ENCODE measurements at places on chromosomes 2 and 18.

- DNase-seq = no peak
Observed at GRCh38 chr2:186136860-186137259, 349.2 kb upstream of the ZC3H15 start.

DNA sequence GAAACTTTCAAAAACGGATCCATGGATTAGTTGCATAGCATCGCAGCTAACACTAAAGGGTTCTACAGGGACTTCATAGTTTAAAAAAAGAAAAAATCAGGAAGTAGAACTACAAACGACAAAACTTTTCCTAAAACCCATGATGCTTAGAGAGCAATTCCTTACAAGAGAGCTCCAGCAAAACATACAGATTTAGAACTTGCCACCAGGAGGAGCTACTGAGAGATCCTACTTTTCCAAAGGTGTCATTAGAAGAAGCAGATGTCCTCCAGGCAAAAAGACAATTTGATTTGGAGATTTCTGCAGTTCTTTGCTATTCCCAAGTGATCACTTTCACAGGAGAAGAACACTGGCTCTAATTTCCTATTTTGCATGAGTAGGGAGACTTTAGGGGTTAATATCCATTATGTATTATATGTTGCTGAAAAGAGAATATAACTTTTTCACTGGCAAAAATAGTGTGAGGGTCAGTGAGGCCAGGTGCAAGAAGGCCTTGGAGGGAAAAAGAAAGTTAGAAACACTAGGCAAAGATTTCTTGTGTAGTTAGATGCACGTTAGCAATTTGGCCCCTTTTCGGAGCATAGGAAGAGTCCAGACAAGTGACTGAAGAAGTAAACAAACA, 436.2 kb downstream of the SUCLG1 start:
- peak; percentile 30 for DNase-seq

GRCh38 chr2:169877398-169877797, 50.1 kb downstream of the UBR3 start:
- DNase-seq = no peak

GRCh38 chr2:100270381-100271146, 51.7 kb downstream of the LONRF2 start:
- no peak for DNase-seq

GRCh38 chr2:207133820-207134519, 31.8 kb downstream of the KLF7 start:
- DNase-seq = no peak

GRCh38 chr2:172564376-172564775, 8.5 kb downstream of the PDK1 start:
- no peak for DNase-seq

- DNase-seq = no peak
Observed at GRCh38 chr2:199988151-199988550, 32.8 kb downstream of the MAIP1 start.

- no peak for DNase-seq
Observed at GRCh38 chr18:56891116-56891515, 240.0 kb downstream of the WDR7 start.

DNA sequence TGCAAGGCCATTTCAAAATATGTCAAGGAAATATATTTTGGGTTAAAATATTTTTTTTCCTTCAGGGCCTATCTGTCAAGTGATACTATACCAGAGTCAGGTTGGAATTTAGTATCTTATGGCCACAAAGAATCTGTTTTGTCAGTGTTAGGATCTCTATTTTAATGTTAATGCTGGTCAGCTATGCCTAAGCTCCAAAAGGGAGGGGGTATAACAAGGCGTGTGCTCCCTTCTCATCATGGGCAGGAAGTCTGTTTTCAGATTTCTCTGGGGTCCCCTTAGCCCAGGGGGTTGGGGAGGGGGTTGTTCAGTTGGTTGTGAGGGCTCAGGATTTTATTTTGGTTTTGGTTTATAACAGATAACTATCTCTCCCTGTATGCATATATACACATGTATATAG, 126.4 kb downstream of the TMEM163 start:
- no peak for DNase-seq

GRCh38 chr18:39701055-39701783, 2135.6 kb upstream of the CELF4 start:
- no peak for DNase-seq

- DNase-seq = no peak
Observed at GRCh38 chr18:36812678-36813077, 16.1 kb downstream of the TPGS2 start.

GRCh38 chr2:5035057-5035488, 657.1 kb upstream of the SOX11 start:
- DNase-seq = peak; percentile 57

DNA sequence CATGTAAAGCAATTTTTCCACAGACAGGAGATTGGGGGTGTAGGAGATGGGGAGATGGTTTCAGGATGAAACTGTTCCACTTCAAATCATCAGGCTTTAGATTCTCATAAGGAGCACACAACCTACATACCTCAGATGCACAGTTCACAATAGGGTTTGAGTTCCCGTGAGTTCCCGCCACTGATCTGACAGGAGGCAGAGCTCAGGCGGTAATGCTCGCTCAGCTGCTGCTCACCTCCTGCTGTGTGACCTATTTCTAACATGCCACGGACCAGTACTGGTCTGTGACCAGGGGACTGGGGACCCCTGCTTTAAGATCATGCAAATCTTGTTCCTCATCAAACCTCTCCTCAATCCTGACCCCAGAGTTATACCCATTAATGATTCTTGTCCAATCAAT, 70.1 kb downstream of the RPE start:
- no peak for DNase-seq

- no peak for DNase-seq
Observed at GRCh38 chr2:238853218-238853617, 5.3 kb downstream of the TWIST2 start.

GRCh38 chr18:57957210-57957609, 86.8 kb upstream of the NEDD4L start:
- no peak for DNase-seq

DNA sequence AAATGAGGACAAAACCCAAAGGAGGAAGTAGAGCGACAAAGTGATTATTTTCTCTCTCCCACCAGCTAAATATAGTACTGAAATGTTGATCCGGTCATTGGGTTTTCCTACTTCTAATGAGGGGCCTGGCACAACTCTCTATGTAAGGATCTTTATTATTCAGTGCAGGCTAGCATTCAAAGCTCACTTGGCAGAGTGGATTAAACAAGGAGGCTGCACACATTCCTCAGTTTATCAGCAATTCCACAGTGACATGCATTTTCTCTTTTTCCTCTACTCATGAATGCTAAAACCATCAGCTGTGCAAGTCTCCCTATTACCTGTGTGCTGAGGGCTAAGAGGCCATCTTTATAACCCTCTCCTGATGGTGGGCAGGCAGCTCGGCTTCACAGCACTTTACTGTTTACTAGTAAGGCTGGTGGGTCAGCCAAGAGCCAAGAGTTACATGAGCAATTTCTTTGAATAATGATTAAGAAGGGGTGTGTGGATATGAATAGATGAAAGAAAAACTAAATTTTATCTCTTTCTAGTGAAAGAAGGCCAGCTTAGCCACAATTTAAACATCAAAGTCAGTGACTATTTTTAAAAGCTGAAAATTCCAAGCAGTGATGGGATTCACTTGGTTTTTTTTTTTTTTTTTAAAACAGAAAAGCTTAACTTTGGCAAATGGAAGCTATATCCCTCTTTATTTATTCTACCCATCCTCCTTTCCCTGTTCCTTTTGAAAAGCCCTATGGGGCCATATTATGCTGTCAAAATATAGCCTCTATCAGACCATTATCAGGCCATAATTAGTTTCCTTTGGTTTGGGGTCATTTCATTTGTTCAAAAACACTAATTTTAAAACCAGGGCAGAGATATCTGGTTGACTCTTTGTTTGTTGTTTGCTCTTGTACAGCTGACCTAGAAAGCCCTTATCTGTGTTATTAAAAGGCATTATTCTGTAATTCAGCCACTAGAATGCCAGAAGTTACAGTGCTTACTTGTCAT, 111.0 kb downstream of the RBM43 start:
- no peak for DNase-seq

- DNase-seq = no peak
Observed at GRCh38 chr2:239619369-239619768, 218.5 kb upstream of the HDAC4 start.

- DNase-seq = no peak
Observed at GRCh38 chr2:165766326-165766927, 27.6 kb downstream of the GALNT3 start.

- no peak for DNase-seq
Observed at GRCh38 chr18:49949951-49950395, 136.6 kb upstream of the ACAA2 start.

DNA sequence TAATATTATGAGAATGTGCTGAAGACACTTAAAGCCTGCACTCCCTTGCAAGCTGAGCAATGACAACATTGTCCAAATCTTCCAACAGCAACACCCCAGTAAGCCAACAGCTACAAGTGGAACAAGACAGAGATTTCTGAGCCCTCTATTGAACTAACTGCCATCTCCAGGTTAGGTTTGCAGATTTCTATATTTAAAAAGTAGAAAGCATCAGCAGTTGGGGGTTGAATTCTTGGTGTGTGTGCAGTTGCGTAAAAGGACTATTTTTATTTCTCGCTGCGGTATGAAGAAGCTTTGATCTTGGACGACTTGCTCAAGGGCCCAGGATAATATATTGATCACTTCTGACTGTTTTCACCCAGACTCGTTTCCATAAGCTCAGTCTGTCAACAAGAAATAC, 106.2 kb upstream of the ZFP36L2 start:
- DNase-seq = no peak

GRCh38 chr2:149860276-149860921, 272.8 kb upstream of the MMADHC start:
- DNase-seq = no peak

DNA sequence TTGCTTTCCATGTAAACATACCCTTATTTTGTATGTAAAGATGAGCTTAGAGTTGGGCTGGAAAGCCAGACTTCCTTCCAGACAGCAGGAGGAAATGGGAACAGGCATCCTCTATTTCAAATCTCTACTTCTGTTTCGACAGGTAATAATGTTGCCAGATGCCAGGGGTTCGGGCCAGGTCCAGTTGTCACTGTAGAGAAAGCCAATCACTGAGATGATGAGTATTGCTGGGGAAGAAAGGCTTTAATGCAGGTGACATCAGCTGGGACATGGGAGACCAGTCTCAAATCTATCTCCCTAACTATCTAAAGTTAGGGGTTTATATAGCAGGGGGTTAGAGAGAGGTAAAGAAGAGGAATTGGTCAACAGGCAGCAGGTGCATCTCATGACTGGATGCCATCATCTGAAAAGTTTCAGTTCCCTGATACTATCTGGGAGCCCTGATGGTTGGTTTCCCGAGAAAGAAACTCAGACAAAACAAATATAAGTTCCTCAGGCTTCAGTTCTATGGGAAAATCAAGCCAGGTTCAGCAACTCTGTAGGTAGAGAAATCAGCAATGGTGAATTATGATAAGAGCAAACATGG, 9.3 kb upstream of the MTCL1 start:
- DNase-seq = no peak

DNA sequence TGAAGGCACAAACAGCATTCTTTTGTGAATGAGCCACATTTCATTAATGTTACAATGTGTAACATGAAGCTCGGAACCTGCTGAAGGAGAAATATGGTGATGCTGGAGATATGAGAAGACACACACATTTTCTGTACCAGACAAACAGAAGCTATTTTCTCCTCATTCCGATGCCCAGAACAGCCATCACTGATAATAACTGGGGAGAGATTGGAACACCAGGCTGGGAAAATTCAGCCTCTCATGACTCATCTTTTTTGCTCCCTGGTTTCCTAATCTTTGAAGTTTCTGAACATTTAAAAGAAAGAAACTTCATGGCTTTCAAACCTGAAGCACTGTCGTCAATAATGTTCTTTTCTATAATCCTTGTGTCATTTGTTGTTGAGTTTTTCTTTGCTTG, 110.9 kb downstream of the LYPD6 start:
- no peak for DNase-seq

- no peak for DNase-seq
Observed at GRCh38 chr2:185745864-185746859, 7.6 kb downstream of the FSIP2 start.

DNA sequence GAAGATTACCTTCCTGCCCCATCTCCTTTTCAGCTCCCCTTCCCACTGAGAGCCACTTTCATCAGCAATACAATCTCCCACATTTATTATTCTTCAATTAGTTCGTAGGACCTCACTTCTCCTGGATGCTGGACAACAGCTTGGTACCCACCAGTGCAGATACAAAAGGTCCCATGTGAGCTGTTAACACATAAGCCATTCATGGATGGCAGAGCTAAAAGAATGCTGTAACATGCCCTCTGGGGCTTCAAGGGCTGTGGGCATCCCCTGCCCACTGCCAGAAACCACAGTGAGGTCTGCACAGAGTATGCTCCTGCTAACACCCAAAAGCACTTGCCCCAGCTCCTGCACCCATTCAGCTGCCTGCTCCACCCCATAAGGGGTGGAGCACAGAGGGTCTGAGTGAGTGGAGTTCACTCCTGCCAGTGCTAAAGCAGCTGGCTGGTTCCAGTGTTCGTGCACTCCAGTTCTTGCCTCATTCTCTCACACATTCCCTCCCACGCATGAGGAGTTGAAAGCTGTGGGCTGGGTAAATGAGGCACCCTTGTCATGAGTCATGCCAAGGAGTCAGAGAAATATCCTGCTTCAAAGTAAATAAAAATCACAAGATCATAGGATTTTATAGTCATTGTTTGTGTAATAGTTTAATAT, 305.9 kb upstream of the TMEFF2 start:
- DNase-seq = no peak

- DNase-seq = no peak
Observed at GRCh38 chr2:134667081-134667480, 51.7 kb downstream of the TMEM163 start.

DNA sequence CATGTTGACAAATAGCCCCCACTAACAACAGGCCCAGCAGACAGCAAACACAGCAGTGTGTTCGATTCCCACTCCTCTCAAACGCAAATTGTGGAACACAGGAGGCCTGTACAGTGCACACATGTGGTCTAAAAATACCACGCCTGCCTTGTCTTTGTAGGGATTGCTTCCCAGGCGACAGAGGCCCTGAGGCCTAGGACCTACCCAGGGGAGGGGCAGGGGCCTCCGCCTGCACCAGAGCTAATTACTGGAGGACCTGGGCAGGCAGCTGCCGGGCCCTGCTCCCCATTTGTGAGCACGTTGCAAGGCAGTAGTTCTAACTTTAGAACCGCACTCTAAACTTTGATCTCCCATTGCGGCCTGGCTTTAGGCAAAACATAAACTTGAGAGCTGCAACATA, 316.0 kb downstream of the TXNL1 start:
- DNase-seq = no peak

Data from SHP77 treated with DMSO at 0.1 percent for 48 hours (cell line).